ENCODE measurements at places on chromosomes 6 and 20. TPM values are rescaled to one million over a fixed set of nuclear protein-coding genes. Genes with fewer than 3 reads are reported as not detected.

VSTM2L gene
- polyA plus RNA-seq = 22.9 TPM

TRDN gene
- 0.09 TPM for polyA plus RNA-seq

HTR1B gene
- polyA plus RNA-seq = 1.2 TPM

GRCh38 chr20:46739431-46740213, 30.2 kb downstream of the SLC2A10 start:
- peaks cover 16% of the 10 kb centered on the region for H3K27me3 ChIP-seq
- DNase-seq = peak; percentile 22
- H3K4me3 ChIP-seq = no peak overlapping the region
- no peak overlapping the region for H3K27ac ChIP-seq
- no peaks in the 10 kb centered on the region for H3K4me1 ChIP-seq

GRCh38 chr6:126773112-126773805, 345.2 kb upstream of the RSPO3 start:
- no peak overlapping the region for H3K4me3 ChIP-seq
- H3K36me3 ChIP-seq = no peaks in the 10 kb centered on the region
- no peaks in the 10 kb centered on the region for H3K27me3 ChIP-seq
- H3K27ac ChIP-seq = no peak overlapping the region
- DNase-seq = no peak

Data from large intestine (tissue), 12 donors.